ENCODE measurements at places on chromosomes 4 and X. TPM values are rescaled to one million over a fixed set of nuclear protein-coding genes. Genes with fewer than 3 reads are reported as not detected.

Gene ELF4
- total RNA-seq = 4.8 TPM

Gene CLNK
- total RNA-seq = not detected

Gene HTRA3
- 0.86 TPM for total RNA-seq

Gene XPNPEP2
- 0.11 TPM for total RNA-seq

Gene HOPX
- 0.55 TPM for total RNA-seq

Gene CXCL9
- not detected for total RNA-seq

Gene MAMLD1
- 4.4 TPM for total RNA-seq

Gene ENAM
- total RNA-seq = 0.09 TPM

Gene FRMD7
- total RNA-seq = not detected

Gene SAGE1
- not detected for total RNA-seq

Gene SCD5
- 15.7 TPM for total RNA-seq

Gene SLC4A4
- 286 TPM for total RNA-seq

Gene EFHC2
- 1.8 TPM for total RNA-seq

Gene DRD5
- total RNA-seq = 0.13 TPM

Gene ARMCX1
- 31.6 TPM for total RNA-seq

GRCh38 chrX:25998687-25999086, 139.5 kb upstream of the MAGEB18 start:
- H3K36me3 ChIP-seq = no peaks in the 10 kb centered on the region
- no peaks in the 10 kb centered on the region for H3K4me1 ChIP-seq
- no peaks in the 10 kb centered on the region for H3K27me3 ChIP-seq
- DNase-seq = no peak
- no peak overlapping the region for H3K27ac ChIP-seq
- H3K4me3 ChIP-seq = no peak overlapping the region

GRCh38 chrX:123223409-123223808, 39.3 kb downstream of the GRIA3 start:
- H3K27me3 ChIP-seq = no peaks in the 10 kb centered on the region
- no peaks in the 10 kb centered on the region for H3K36me3 ChIP-seq
- H3K27ac ChIP-seq = no peak overlapping the region
- H3K4me1 ChIP-seq = no peaks in the 10 kb centered on the region
- DNase-seq = no peak

GRCh38 chr4:173505924-173506518, 24.0 kb downstream of the HAND2 start:
- H3K36me3 ChIP-seq = no peaks in the 10 kb centered on the region
- peak overlapping the region; percentile 35 for H3K4me3 ChIP-seq
- H3K27me3 ChIP-seq = peaks cover 93% of the 10 kb centered on the region
- peaks cover 12% of the 10 kb centered on the region for H3K4me1 ChIP-seq
- no peak overlapping the region for H3K27ac ChIP-seq

- no peaks in the 10 kb centered on the region for H3K27me3 ChIP-seq
- no peak overlapping the region for H3K27ac ChIP-seq
- DNase-seq = no peak
- peaks cover 3% of the 10 kb centered on the region for H3K4me1 ChIP-seq
- no peak overlapping the region for H3K4me3 ChIP-seq
Observed at GRCh38 chrX:131394384-131394783, 105.3 kb upstream of the IGSF1 start.

DNA sequence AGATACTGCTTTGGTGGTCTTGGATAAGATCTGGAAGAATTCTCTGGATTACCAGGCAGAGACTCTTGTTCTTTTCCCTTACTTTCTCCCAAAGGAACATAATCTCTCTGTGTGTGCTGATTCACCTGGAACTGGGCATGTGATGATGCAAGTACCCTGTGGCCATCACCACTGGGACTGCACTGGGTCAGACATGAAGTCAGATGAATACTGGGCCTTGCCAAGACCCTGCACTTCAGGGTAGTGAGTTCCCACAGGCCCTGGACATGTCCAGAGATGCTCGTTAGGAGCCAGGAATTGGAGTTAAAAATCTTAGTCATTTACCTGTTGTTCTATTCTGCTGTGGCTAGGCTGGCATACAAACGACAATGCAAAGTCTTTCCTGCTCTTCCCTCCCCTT, 290.1 kb upstream of the BMP3 start:
- DNase-seq = no peak
- no peaks in the 10 kb centered on the region for H3K27me3 ChIP-seq
- no peaks in the 10 kb centered on the region for H3K4me1 ChIP-seq
- H3K27ac ChIP-seq = no peak overlapping the region
- H3K4me3 ChIP-seq = no peak overlapping the region

DNA sequence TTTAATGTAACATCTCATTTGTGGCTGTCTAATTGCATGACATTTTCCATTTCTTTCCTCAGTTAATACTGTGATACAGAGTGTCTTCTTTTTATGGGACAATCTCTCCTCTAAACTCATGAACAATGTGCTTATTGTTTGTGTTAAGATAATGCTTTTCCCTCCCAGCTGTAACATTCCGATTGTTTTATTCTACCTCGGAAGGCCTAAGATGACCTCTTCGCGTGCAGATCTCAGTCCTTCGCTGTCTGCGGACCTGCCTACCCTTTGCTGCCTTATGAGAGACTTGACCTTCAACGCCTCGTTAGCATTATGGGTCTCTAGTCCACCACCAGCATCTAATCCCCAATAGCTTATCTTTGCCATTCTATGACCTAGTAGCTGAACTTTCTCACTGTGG, 29.8 kb upstream of the ZFP42 start:
- H3K27me3 ChIP-seq = peaks cover 5% of the 10 kb centered on the region
- DNase-seq = no peak
- H3K4me1 ChIP-seq = peaks cover 6% of the 10 kb centered on the region
- no peak overlapping the region for H3K27ac ChIP-seq

GRCh38 chr4:135408109-135408508, 1206.5 kb upstream of the PABPC4L start:
- H3K27me3 ChIP-seq = no peaks in the 10 kb centered on the region
- H3K27ac ChIP-seq = no peak overlapping the region
- no peak for DNase-seq
- H3K4me3 ChIP-seq = no peak overlapping the region
- peaks cover 7% of the 10 kb centered on the region for H3K36me3 ChIP-seq
- H3K4me1 ChIP-seq = peaks cover 4% of the 10 kb centered on the region

DNA sequence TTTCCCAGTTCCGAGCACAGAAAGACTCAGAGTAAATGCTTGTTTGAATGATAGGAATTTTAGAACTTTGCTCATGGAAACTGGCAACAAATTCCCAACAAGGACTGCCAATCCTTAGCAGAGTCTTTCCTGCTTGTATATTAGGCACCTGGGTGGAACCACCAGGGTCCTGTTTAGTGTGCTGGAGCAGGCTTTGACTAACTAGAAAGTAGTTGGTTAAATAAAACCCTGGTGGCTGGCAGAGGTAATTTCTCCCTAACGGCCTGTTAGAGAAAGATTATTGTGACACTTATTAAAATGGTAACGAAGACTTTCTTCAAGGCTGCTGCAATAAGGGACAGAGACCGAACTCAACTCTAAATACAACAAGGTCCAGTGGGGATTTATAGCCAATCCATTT, 103.6 kb upstream of the TEX13D start:
- no peak overlapping the region for H3K27ac ChIP-seq
- H3K27me3 ChIP-seq = peaks cover 4% of the 10 kb centered on the region
- no peaks in the 10 kb centered on the region for H3K36me3 ChIP-seq

GRCh38 chr4:40600850-40601249, 28.8 kb downstream of the RBM47 start:
- H3K4me1 ChIP-seq = peaks cover 7% of the 10 kb centered on the region
- H3K4me3 ChIP-seq = no peak overlapping the region

GRCh38 chrX:68699960-68700746, 52.7 kb downstream of the STARD8 start:
- no peak overlapping the region for H3K27ac ChIP-seq
- H3K4me3 ChIP-seq = no peak overlapping the region
- H3K4me1 ChIP-seq = peaks cover 15% of the 10 kb centered on the region
- H3K27me3 ChIP-seq = peaks cover 5% of the 10 kb centered on the region
- DNase-seq = no peak

GRCh38 chr4:1211371-1211770, 37.6 kb downstream of the CTBP1 start:
- peaks cover 3% of the 10 kb centered on the region for H3K36me3 ChIP-seq
- H3K4me3 ChIP-seq = no peak overlapping the region
- DNase-seq = no peak
- no peaks in the 10 kb centered on the region for H3K27me3 ChIP-seq
- H3K4me1 ChIP-seq = no peaks in the 10 kb centered on the region

- no peak for DNase-seq
- H3K27me3 ChIP-seq = no peaks in the 10 kb centered on the region
- peaks cover 3% of the 10 kb centered on the region for H3K36me3 ChIP-seq
- H3K27ac ChIP-seq = no peak overlapping the region
Observed at GRCh38 chrX:10875995-10876394, 235.1 kb upstream of the HCCS start.

DNA sequence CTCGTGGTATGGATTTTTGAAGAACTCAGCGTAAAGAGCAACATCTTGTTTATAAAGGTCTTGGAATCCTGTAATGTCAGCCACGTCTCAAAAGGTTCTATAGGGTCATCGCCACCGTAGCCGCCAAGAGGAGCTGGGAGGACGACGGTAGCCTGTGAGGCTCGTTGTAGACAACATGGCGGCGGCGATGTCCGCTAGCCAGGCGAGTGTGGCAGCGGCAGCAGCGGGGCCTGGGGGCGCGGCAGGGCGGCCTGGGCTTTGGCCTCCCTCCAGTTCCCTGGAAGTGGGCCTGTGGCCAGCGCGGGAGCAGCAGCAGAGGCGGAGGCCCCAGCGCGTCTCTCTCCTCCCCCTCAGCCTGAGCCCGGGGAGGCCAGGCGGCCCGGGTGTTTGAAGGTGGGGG, 143.5 kb upstream of the PBDC1 start:
- H3K27me3 ChIP-seq = no peaks in the 10 kb centered on the region
- DNase-seq = no peak
- H3K4me3 ChIP-seq = no peak overlapping the region
- no peaks in the 10 kb centered on the region for H3K36me3 ChIP-seq
- no peaks in the 10 kb centered on the region for H3K4me1 ChIP-seq

DNA sequence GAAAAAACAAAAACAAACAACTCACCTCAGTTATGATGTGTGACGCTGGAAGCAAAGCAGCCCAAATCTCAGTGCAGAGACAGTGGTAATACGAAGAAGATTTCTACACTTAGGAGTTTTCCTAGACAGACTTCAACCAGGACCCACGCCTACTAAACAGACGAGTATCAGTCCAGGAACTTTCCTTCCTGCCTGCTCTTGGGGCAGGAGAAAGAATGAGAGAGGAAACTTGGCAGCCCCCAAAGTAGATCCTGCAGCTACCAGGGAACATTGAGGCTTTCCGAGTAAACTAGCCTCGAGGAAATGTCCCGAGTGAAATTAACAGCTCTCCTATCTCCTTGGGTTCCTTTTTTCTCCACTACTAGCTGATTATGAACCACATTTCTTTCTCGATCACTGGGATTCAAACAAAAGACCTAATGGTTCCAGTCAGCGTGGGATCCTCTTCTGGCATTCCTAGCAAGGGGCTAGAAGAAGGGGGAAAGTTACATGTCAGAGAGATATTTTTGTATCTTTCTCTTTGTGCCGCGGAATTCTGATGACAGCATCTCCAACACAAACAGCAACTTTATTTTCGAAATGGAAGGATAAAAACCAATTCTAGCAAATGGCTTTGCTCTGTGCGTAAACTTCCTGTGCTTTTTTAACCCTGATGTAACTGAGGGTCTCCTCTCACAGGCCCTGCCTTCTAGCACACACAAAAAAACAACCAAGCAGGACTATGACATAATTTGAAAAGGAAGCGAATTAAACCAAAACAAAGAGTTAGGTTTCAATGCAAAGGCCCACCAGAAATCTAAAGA, 53.2 kb downstream of the PPM1K start:
- no peaks in the 10 kb centered on the region for H3K4me1 ChIP-seq
- no peak overlapping the region for H3K4me3 ChIP-seq
- H3K27me3 ChIP-seq = no peaks in the 10 kb centered on the region
- H3K27ac ChIP-seq = no peak overlapping the region
- DNase-seq = no peak

DNA sequence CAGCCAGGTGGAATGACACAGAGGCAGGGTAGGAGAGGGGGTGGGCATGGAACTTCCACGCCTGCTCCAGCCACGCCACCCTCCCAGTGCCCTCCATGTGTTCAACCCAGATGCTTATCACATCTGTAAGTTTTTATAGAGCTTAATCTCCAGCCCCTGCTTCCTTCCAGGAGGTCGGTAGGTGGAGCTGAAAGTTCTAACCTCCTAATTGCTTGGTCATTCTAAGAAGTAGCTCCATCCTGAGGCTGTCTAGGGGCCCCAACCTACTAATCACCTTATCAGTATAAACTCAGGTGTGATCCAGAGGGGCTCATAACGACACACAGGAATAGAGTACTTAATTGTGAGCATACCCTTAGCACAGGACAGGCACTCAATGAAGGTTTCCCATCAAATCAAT, 18.3 kb downstream of the QDPR start:
- H3K27ac ChIP-seq = no peak overlapping the region
- no peak for DNase-seq
- H3K27me3 ChIP-seq = no peaks in the 10 kb centered on the region
- H3K36me3 ChIP-seq = peaks cover 24% of the 10 kb centered on the region

- H3K27ac ChIP-seq = no peak overlapping the region
- no peaks in the 10 kb centered on the region for H3K36me3 ChIP-seq
- H3K27me3 ChIP-seq = no peaks in the 10 kb centered on the region
- H3K4me3 ChIP-seq = no peak overlapping the region
- no peak for DNase-seq
Observed at GRCh38 chr4:187908079-187908561, 87.5 kb upstream of the ZFP42 start.

- no peak overlapping the region for H3K27ac ChIP-seq
- H3K27me3 ChIP-seq = no peaks in the 10 kb centered on the region
- no peak overlapping the region for H3K4me3 ChIP-seq
- peaks cover 12% of the 10 kb centered on the region for H3K36me3 ChIP-seq
- DNase-seq = no peak
- H3K4me1 ChIP-seq = peaks cover 8% of the 10 kb centered on the region
Observed at GRCh38 chr4:122873146-122873545, 46.5 kb downstream of the FGF2 start.

- DNase-seq = no peak
- H3K4me3 ChIP-seq = no peak overlapping the region
- no peaks in the 10 kb centered on the region for H3K36me3 ChIP-seq
- peaks cover 16% of the 10 kb centered on the region for H3K4me1 ChIP-seq
- H3K27me3 ChIP-seq = no peaks in the 10 kb centered on the region
- no peak overlapping the region for H3K27ac ChIP-seq
Observed at GRCh38 chrX:40468033-40468846, 112.5 kb upstream of the ATP6AP2 start.

DNA sequence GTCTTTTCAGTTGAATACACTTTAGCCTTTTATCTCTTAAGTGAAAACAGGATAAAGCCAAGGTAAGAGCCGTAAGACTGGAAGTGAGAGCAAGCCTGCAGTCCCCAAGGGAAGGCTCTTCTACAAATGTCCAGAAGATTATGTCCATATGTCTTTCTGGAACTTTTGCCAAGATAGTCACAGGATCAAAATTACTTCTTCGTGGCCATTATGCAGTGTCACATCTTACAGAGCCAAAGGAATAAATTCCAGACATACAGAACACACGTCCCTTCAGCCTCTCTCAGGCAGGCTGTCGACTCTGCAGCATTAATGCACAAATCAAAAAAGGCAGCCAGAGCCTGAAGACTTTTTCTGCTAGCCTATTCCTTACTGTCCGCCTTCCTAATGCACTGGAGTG, 10.9 kb upstream of the GATB start:
- H3K27me3 ChIP-seq = peaks cover 18% of the 10 kb centered on the region
- DNase-seq = no peak
- H3K4me3 ChIP-seq = no peak overlapping the region
- H3K36me3 ChIP-seq = no peaks in the 10 kb centered on the region
- no peaks in the 10 kb centered on the region for H3K4me1 ChIP-seq

Measured in progenitor cell of endocrine pancreas (in vitro differentiated cells).